ENCODE measurements at places on chromosomes 16 and 17. TPM values are rescaled to one million over a fixed set of nuclear protein-coding genes. Genes with fewer than 3 reads are reported as not detected.

Gene ALOX12B
- not detected for total RNA-seq

Gene CDYL2
- 0.77 TPM for total RNA-seq

Gene SEZ6
- total RNA-seq, result not detected

Gene CDR2L
- total RNA-seq, result 8.4 TPM

Gene C1QBP
- total RNA-seq, result 178 TPM

Gene SOCS7
- total RNA-seq, result 22.9 TPM

Measured in melanocyte of skin (primary cell).